ENCODE measurements at places on chromosomes 2 and 18.

- no peak for DNase-seq
These were observed 18.6 kb downstream of the LONRF2 start for GRCh38 chr2:100303744-100304143.

GRCh38 chr2:223782629-223783028 is 54.8 kb downstream of the AP1S3 start:
- DNase-seq: no peak

DNA sequence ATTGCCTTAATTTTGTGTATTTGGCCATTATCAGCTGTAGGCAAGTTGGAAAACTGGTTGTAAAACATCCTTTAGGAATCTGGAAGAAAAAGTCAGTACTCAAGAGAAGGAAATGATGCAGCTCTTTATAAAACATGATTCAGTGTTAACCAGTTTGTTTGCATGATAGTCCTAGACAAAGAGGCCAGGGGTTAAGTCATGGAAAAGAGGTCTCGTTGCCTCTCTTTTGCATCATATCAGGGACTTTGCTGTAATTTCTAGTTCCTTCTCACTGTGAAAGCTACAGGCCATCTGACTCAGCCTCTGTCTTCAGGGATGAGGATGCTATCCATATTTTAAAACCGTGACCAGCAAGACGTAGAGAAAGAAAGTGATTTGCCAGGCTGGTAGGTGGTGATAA is 38.0 kb downstream of the NPAS2 start:
- no peak for DNase-seq

- DNase-seq: no peak
These were observed 102.0 kb downstream of the ARHGAP15 start for GRCh38 chr2:143231254-143231645.

DNA sequence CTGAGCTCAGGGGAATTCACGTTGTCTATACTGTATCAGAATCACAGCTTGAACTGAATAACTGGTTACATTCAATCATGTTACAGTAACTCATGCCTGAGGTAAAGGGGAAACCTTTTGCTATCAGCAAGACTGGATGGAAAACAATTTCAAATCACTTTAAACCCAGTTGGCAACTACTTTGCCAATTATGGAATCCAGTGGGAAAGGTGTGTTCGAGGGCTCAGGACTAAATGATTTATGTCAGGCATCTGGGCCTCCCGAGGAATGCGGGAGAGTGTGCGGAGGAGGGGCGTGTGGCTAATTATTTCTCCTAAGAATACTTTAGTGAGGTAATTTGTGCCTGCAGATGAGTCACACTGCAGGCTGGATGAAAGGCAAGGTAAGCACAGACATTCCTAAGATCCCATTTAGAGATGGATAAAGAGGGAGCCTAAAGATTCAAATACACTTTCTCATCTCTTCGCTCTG is 100.1 kb downstream of the HRH4 start:
- no peak for DNase-seq

GRCh38 chr2:177348733-177349693 is 43.6 kb upstream of the AGPS start:
- DNase-seq: no peak

GRCh38 chr2:151380580-151381235 is 23.3 kb downstream of the TNFAIP6 start:
- DNase-seq: no peak

- DNase-seq: no peak
These were observed 107.2 kb downstream of the ZEB2 start for GRCh38 chr2:144412709-144413108.

GRCh38 chr2:97750017-97750416 is 36.6 kb downstream of the ZAP70 start:
- DNase-seq: no peak

- DNase-seq: no peak
These were observed 34.7 kb downstream of the ST3GAL5 start for GRCh38 chr2:85854166-85854509.

DNA sequence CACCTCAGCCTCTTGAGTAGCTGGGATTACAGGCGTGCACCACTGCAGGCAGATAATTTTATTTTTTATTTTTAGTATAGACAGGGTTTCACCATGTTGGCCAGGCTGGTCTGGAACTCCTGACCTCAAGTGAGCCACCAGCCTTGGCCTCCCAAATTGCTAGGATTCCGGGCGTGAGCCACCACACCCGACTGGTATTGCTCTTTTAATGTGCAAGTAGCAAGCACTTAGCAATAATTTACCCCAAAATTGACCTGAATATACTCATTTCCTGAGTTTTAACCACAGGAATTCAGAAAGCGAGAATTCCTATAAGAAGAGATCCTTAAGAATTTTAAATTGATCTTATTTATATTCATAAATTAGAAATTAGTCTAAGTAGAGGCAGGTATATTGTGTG is 169.1 kb downstream of the CDH2 start:
- DNase-seq: no peak

GRCh38 chr18:9861157-9861556 is 24.6 kb upstream of the TXNDC2 start:
- DNase-seq: no peak

DNA sequence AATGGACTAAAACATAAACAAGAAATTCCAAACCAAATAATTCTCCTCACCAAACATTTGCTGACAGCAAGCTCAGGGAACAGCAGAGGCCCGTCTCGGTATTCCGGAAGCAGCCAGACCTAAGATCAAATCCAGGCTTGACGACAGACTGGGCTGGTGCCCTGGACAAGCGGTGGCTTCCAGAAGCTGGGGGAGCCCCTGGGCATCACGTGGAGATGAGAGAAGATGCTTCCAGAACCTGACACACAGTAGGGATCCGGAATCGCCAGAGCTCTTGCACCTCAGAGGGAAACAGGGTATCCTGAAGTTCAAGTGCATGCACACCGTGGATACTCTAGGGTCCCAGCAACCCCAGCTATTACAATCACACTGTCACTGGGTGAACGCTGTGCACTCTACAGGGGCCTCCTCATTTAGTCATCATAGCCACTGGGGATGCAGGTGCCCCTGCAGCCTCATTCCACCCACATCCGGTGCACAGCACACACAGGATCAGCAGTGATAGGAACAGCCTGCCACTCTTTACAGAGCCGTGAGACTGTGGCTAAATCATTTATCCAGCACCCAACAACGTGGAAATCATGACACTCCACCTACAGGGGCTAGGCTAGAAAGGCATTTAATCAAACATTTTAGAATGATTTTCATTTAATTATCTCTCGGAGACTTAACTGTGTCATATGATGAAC is 102.6 kb downstream of the HDAC4 start:
- DNase-seq: peak; percentile 54

GRCh38 chr18:77737405-77737804 is 487.8 kb downstream of the GALR1 start:
- no peak for DNase-seq

DNA sequence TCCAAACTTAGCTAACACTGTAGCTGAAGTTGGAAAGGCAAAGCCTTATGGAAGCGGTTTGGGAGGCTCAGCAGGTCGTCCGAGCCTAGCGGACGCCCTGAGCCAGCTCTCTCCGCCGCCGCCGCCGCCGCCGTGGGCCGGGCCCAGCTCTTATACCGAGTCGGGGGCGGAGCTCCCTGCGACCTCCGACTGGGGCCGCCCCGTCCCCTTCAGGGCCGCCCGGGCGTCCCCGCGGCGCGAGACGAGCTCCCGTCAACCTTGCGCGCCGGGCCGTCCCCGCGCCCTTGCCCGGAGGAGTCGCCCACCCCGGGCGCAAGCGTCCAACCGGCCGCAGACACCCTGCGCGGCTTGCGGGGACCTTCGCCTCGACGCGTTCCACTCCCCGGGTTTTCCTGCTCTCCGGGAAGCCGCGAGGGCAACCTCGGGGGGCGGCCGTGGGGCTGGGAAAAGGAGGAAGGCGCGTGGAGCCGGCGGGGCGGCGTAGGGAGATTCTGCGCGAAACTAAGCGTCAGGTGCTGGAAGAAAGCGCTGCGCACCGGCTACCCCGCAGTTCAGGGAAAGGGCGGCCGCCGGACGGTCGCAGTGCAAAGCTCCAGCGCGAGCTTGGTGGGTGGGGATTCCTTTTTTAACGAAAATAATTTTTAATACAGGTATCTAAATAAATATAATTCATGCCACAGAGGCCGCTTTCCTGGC is at the start of gene SLC40A1:
TSS of gene SLC40A1 (minus strand) at position 129 of the 696 bp plus-strand sequence. CDS start 326 bp downstream, outside the sequence.
- no peak for DNase-seq

DNA sequence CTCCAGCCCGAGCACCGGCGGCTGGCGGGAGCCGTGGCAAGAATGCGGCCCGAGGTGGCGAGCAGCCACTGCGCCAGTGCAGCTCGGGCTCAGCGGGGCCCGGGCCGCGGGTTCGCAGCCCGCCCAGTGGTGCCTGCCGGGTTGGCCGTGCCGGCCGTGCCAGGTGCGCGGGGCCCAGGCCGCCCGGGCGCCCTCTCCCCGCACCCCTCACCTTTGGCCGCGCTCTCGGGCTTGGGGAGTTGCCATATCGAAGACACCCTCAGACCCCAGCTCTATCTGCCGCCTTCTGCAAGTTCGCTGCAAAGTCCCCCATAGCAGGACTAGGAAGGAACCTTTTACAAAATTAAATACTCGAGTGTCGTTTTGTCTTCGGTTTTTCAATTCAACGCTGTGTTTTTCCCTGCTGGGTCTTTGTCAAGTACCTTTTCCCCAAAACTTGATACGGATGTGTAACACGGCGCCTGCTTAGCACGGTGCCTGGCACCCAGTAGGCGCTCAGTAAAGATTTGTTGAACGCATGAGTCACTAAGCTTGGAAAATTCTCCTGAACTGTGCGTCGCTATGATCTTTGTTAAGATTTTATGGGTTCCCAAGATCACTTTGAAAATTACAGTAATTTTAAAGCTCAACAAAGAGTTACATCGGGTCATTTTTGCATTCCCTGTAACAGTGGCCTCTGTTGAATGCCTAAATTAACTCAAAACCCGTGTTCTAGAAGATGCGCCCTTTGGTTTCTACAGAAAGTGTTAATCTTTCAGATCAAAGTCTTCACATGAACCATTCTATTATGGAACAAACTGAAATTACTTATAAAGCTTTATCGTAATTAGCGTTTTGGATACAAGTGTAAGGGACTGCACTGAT is 750 bp downstream of the STRADB start:
- no peak for DNase-seq

DNA sequence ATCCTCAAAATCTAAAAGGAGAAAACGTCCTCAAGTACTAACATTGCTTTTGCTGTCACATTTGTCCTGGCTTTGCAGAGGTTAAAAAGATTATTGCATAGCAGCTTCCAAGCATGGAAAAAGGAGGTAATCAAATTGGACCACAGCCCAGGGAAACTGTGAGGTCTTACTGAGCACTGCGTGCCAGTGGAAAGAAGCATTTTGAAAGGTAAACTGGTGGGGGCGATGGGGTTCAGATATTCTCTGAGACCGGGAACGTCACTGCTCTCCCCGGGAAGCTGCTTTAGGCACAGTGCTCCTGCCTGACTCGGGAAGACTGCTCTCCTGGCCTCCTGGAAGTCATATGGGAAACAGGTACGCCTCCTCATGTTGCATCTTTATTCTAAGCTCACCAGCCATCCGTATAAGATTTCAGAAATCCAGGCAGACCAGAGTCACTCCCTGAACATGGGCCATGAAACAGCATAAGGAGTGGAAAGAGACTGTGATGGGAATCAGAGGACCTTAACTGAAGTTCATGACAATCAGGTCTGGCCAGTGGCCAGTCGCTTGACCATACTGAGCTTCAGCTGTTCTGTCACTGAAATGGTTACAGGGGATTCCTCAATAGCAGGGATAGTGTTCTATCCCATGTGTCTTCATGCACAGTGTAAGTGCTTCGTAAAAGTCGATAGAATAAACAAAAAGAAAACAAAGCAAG is 284.1 kb downstream of the TRIB2 start:
- DNase-seq: no peak

- no peak for DNase-seq
These were observed 123.0 kb downstream of the MYCN start for GRCh38 chr2:16063251-16063850.

DNA sequence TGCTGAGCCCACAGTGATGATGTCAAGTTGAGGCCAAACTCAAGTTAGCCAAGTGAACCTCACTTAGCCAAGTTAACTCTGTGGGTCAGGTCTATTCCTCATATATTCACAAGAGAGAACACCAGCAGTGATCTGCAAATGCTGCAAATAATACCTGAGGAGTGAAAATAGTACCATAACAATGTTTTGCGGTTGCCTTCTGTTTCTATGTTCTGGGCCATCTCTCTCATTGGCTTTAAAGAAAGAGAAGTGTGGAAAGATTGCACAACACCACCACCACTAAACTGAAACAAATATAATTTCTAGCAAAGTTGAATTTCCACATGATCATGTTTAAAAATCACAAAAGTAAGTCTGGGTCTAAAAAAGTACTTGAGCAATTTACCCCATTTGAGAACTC is 211.1 kb upstream of the GALNT5 start:
- DNase-seq: no peak

- DNase-seq: no peak
These were observed 70.0 kb downstream of the ACOXL start for GRCh38 chr2:110802208-110802932.
